ENCODE measurements at places on chromosomes 6 and 20. TPM values are rescaled to one million over a fixed set of nuclear protein-coding genes. Genes with fewer than 3 reads are reported as not detected.

DNA sequence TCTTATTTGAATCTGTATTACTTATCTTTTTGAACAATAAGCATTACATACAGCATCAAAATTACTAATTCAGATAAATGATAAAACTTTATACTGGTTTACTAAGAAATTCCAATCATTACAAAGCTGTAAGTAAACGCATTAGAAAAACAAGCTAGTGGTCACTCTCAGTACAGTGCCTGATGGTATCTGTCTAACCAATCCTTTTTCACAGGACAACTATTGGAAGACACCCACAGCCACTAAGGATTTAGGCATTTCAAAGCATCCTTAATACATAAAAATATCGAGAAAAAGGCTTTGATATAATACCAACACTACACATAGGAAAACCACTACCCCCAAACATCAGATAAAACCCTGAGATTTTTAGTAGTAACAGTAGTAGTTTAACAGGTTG is 2.6 kb downstream of the CD164 start:
- DNase-seq = no peak

DNA sequence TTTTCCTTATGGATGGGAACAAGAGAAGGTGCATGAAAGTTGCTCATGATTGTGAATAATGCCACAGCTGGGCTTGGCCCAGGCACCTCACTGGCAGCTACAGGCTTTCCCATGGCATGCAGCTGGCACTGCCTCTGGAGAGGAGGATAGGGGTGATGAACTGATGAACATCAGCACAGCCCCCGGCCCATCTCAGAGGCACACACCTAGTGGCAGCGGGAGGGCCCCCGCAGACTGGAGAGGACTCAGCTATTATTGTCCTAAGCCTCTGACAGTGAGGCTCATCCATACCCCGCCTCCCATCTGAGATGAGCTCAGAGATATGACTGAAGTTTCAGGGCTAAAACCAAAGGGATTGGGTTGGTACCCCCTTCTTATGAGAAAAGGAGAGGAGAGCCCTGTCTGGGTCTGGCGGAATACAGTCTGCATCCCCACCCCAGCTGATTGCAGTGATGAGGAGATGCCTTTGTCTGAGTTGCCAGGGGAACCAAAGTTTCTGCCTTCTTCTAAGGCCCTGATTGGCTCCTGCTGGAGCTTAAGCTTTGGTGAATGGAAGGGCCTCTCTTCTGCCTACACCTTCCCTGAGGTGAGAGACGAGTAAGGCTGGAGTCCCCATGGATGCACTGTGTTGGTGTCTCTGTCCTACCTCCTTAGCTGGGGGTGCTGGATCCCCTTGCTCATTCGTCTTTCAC is 27.6 kb upstream of the EPB41L1 start:
- no peak for DNase-seq

DNA sequence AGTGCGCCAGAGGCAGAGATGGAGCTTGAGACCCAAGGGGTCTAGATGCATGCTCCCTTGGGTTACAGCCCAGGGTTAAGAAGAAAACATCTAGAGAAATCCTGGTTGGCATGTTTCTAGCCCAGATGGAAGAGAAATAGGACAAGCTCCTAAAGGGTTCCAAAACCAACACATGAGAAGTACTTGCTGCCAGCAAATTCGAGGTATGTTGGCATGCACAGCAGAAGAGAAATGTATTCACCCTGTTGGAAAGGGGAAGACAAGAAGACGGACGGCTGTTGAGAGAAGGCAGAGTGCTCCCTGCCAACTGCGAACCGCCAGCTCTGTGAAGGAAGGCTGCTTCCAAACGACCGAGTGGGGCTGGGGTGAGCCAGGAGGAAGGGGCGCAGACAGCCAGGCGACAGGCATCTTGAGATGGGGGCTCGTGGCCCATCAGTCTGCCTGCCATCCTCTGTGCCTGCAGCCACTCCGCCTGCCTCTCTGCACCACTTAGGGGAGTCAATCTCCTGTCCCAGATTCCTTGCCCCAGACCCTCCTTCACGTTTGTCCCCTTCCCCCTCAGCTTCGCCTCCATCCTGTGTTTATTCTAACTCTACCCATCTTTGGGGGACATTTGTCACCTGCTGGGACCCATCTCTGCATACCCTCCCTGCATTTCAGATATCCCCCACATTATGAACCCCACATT is 249.2 kb downstream of the CDC5L start:
- DNase-seq = no peak

- DNase-seq = peak; percentile 6
Measured at GRCh38 chr6:130473886-130474285, 108.1 kb downstream of the TMEM200A start.

DNA sequence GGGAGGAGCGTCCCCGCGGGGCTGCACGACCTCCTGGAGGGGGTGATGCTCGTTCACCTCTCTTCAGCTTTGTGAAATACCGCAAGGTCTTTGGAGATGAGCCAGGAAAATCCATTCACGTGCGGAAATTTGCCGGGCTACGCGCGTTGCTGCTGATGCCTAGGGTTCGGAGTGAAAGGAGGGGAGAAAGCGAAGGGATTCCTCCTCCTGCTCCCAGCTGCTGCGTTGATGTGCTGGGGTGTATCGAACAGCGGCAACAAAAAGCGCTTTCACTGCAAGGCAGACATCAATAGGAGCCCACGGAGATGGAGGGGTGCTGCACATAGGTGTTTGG is 391 bp upstream of the B3GAT2 start:
- no peak for DNase-seq

Gene DEFB132
- not detected for total RNA-seq

Gene TMEM74B
- total RNA-seq = 1.5 TPM

DNA sequence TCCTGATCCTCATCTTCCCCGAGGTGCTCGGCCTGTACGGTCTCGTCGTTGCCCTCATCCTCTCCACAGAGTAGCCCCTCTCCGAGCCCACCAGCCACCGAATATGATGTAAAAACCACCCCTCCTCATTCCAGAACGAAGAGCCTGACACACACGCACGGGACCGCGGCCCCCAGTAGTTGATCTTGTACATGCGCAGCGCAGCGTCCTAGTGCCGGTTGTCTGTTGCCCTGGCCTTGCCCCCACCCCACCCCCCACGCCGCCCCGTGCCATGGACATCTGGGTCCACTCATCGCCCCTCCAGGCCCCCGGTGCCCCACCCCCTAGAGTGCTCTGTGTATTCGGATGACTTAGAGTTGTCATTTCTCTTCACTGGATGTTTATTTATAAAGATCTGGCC is 5.2 kb upstream of the PRPH2 start:
- no peak for DNase-seq

DNA sequence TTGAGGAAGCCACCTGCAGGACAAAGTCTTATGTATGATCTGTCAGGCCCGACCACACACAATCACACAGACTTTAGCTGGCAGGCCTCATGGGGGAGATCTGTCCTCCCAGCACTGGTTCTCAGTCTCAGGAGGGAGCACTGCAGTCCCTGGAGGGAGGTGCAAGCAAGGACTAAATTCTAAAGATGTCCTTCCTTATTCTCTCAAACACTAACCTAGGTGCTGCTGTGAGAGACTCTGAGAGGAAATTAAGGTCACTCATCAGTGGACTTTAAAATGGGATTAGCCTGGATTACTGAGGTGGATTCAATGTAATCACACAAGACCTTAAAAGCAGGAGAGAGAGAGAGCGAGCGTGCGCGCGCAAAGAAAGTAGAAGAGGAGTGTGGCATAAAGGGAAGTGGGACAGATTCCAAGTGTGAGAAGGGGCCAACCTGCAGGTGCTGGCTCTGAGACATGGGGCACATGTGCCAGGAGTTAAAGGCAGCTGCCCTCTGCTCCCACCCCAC is 14.3 kb downstream of the GLO1 start:
- no peak for DNase-seq

Gene COL21A1
- not detected for total RNA-seq

- DNase-seq = no peak
Measured at GRCh38 chr20:2846698-2847097, 6.2 kb downstream of the VPS16 start.

Gene TFAP2D
- not detected for total RNA-seq

GRCh38 chr6:134111062-134111677 is 58.7 kb upstream of the SLC2A12 start:
- DNase-seq = peak; percentile 45

Gene MYT1
- total RNA-seq = 0.23 TPM

Gene TAAR9
- total RNA-seq = not detected

Data from activated T-cell treated with anti-CD3 and anti-CD28 coated beads, Interleukin-2, amount 50 U/mL, for 72 hours (primary cell).